Stimulated activated CD8-positive, alpha-beta memory T cell treated with anti-CD3 and anti-CD28 coated beads, Interleukin-2, amount 100 ng/mL, for 1 hour (primary cell): ENCODE measurements at places on chromosomes 12 and 14.

GRCh38 chr12:75646329-75647210 lies 135.2 kb upstream of the KRR1 start:
- DNase-seq: no peak

GRCh38 chr12:54590978-54591591 lies 2.6 kb upstream of the PPP1R1A start:
- no peak for DNase-seq

DNA sequence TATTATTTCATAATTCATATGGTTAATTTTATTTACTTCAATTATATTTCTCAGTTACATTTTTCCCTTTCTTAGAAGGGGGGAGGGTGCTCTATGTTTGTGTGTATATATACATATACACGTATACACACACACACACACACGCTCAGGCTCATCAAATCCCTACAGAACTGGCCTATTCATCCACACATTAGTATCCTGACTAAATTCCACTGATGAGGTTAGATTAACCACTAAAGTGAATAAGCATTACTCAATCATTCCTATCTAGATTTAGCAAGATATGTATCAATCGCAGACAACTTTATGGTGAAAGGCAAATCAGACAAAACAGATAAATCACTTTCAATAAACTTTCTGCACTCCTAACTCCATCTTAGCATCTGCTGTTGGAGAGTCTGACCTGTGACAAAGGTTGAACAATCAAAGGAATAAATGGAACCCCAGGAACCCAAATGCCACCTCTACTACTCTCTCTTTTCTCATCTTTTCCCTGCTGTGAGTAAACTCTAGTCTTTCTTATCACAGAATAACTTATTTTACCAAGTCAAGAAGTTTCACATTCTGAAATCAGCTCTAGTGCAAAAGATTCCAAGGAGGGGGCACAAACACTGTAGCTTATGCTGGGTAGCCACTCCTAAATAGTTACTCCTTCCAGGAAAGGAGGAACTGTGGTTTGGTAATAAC lies 67.6 kb downstream of the RALGAPA1 start:
- DNase-seq: no peak

DNA sequence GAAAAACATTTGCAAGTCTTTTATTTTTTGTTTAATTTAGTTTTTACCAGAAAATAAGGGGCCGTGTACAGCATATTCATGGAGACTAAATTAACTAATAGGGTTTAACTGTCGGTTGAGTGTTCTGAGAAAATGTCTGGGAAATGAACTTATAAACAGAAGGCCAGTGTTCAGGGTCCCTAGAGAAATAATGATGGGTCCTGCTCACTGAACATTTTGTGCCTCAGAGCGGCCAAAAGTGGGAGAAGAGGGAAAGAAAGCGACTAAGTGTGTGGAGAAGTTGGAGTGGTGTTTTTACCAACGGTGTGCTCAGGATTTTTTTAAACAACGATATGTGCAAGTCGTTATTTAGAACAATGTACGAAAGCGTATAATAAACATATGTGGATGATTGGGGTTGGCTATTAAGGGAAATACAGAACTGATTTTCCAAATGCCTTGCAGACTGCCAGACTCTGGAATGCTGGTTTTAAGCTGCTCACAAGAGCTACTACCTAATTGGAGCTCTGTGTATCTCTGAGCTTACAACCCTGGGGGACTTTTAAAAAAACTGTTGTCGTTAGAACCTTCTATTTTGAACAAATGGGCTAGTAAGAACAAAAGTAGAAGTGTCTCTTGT lies 166.7 kb downstream of the SLC38A4 start:
- no peak for DNase-seq

GRCh38 chr14:38505221-38505972 lies 249.5 kb upstream of the CLEC14A start:
- DNase-seq: no peak

GRCh38 chr12:50508970-50509663 lies 4.3 kb downstream of the DIP2B start:
- DNase-seq: no peak

- DNase-seq: no peak
Observed at GRCh38 chr12:27220055-27220987, 23.8 kb upstream of the STK38L start.

DNA sequence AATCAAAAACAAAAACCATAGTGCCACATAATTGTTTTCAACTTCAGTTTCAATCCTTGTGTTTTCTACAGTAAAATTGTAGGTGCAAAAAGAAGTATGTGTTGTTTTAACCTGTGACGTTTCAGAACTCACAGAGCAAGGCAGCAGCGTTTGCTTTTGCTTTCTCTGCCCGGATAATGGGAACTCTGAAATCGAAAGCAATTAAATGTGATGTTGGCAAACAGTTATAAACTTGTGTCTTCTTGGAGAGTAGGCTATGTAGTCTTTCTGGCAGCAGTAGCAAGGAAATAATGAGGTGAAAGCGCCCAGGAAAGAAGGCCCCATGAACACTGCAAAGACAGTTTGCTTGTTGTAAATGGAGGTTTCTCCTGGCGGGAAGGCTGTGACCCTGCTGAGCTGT lies 39.1 kb downstream of the FNTB start:
- DNase-seq: no peak

DNA sequence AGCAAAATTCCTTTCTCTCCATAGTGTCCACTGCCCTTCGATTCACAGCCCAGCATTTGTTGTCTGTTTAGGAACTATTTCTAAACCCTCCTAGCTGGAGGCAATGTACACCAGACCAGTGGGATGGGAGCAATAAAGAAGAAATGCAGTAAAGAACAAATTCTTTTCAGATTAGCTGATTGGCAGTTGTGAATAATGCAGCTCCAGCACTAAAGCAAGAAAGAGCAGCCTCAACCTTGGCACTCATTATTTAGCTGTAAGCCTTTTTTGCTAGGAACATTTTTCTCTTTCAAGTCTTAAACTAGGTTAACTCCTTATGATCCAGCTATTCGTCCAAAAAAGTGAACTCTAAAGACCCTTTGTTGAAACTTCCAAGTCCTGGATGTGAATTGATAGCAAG lies 580.5 kb upstream of the STXBP6 start:
- DNase-seq: no peak

DNA sequence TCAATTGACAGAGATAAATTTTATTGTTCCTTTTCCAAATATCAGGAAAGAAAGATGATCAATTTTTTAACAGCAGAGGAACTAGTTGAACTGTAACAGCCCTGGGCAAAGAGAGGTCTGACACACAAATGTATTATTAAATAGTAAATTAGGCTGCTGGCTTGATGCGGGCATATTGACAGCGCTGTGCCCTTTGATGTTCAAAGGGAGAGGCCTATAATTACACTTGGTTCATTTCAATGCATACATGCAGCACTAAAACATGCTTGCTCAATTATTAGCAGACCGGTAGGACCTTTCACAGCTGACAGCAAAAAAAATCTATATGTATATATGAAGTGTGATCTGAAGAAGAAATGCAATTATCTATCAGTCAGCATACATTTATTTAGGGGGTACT lies 219.8 kb downstream of the SLC2A13 start:
- DNase-seq: no peak

GRCh38 chr14:40347675-40348074 lies 915.4 kb upstream of the FBXO33 start:
- DNase-seq: no peak

DNA sequence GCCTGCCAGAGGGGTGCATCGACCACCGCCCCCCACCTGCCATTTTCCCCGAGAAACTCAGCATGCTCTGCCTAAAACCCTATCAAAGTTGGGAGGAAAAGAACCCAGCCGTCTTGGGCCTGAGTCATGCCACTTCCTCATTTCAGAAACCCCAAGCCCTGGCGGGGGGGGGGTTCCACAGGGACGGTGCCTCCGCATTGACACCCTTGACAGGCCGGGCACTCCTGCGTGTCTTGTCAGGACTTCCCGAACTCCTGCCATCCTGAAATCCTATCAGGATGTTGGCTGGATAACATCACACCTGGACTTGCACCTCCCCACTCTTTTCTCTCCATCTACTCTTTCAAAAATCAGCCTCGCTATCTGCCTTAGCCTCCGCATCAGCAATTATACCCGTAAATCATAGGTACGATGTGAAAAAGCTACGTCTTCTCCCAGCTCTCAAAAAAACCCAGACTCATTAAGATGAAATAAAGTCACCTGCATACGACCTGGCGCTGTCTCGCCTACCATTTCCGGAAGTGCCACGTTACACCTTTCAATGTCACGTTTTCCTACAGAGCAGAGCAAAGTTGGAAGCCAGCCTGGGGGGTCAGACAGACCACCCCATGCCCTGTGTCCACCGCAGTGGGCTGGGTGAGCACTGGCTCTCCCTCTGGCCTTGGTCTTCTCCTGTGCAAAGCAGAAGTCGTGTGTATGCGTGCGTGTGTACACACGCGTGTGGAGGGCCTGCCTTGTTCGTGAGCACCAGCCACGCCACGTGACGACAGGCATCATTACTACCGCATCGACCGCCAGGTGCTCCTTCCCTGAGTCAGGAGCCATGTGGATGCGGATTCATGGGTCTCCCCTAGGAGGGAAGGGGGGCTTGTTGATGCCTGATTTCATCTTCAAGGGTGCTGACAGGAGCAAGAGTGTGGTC lies 96.7 kb downstream of the RFLNA start:
- DNase-seq: no peak

GRCh38 chr14:47223656-47224055 lies 451.7 kb downstream of the MDGA2 start:
- no peak for DNase-seq

DNA sequence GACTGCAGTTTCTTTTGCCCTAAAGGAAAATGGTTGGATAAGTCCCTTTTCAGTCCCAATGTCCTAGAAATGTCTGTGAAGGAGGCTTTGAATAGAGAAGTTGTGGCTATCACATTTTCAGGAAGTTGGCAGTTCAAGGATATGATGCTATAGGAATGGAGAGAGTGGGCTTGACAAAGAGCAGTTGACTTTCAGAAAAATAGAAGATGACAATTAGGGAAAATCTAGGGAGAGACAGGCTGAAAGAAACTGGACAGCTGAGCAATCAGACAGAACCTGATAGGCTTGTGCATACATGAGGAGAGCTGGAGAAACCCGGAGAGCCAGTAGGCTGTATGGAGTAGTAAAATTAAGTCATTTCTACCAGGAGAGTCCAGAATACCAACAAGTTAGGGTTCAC lies 50.5 kb downstream of the LMNTD1 start:
- DNase-seq: no peak

DNA sequence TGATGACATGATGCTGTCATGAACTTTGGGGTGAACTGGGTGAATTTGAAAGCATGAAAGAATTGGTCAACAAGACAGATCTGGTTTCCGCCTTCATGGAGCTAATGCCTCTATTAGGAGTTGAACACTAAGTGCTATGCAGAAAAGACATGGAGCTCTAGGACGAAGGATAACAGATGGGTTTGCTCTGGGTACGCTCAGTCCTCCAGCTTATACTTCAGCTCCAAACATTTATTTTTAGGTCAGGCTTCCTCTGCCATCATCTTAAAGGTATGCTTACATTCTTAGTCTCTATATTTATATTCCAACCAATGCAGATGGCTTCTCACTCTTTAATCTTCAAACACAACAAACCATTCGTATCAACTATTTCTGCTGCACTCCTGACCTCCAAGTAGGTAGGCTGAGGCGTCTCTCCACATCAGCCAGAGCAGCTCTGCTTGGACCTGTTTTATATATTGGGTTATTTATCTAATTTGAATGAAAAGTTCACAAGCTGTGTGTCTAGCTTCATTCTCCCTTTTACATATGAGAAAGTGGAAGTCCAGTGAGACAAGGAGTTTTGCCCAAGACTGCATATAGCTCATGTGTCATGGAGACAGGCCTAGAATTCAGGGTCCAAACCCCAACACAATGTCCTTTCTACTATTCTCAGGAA lies 226.3 kb downstream of the SPTSSA start:
- no peak for DNase-seq

DNA sequence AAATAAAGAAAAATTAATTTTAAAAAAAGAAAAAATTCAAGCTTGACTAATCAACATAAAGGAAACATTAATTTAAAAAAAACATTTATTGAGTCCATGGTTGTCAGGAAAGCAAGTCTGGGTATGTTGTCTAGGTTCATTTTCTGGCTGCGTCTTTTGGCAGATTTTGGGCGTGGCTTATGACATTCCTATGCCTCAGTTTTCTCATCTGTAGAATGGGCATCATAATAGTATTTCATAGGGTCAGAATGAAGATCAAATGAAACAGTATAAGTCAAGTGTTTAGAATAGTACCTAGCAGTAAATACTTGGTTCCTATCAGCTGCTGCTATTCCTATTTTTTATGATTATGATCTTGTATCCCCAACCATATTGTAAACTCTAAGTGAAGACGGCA lies 40.5 kb downstream of the MYO1H start:
- DNase-seq: no peak
